Stimulated activated CD8-positive, alpha-beta memory T cell treated with anti-CD3 and anti-CD28 coated beads, Interleukin-4, amount 100 ng/mL, for 48 hours (primary cell): ENCODE measurements at places on chromosomes 2 and 18.
A peak's percentile ranks its signal among the peaks of the same experiment; 100 is the strongest.

GRCh38 chr2:61434314-61434713, 36.6 kb downstream of the USP34 start:
- no peak for DNase-seq

GRCh38 chr18:3585656-3586509, 135.9 kb downstream of the TGIF1 start:
- DNase-seq = peak; percentile 81

DNA sequence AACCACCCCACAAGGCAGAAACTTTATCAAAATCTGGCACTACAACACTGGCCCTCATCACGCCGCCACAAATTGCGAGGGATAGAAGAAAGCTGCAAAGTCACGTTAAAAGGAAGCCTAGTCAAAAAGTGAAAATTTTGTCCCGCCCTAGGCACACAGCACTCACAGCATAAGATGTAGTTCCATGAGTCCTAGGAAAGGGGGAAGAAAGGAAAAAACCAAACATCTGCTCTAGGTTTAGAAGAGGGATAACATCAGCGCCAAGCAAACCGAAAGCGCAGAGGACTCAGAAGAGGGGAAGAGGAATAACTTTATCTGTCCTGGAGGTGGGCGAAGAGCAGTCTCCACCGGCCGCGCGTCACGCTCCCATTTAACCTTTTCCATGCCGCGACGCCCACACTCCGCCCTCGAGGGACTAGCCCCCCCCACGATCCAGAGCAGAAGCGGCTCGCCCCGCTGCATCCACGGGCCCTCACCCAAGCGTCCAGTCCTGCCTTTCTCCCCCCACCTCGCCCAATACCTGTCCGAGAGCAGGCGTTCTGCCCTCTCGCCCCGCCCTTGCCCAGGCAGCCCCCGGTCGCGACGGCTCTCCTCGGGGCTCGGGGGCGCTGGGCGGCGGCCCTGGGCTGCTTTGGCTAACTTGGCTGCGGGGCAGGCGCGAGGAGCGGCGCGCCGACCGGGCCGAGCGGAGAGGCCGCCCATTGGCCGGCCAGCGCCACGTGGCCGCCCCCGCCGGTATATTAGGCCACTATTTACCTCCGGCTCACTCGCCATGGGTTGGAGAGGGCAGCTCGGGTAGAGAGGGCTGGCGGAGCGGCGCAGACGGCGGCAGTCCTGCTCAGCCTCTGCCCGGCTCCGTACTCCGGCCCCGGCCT, at the start of gene HOXD1:
HOXD1 (plus strand) TSS at position 770 of the 875 bp plus-strand sequence. CDS start 134 bp downstream, outside the sequence.
- DNase-seq = no peak

- no peak for DNase-seq
Observed at GRCh38 chr18:61888622-61889021, 4.2 kb downstream of the RNF152 start.

GRCh38 chr18:75269124-75269680, 58.6 kb downstream of the TSHZ1 start:
- DNase-seq = no peak

DNA sequence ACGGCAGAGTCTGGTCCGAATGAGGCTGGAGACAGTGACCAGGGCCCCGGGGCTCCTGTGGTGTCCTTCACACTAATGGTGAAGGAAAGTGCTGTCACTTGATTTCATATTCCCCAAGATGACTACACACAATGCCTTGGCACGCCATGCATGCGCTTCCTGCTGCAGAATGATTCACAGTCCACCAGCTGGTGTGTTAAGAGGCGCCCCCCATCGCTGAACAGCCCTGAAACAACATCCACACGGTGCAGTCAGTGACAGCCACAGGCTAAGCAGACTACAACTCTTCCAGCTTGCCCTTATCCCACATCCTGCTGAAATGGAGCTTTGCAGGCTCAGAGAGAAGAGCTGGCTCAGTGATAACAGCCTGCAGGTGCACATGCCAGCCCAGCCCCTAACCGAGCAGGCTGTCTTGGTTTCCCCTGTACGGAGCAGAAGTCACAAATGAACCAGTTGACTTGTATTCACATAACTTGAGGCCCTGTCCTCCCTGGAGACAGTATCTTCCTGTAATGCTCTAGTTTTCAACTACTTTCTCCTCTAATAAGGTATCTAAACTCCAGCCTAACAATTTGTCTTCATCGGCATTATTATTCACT, 24.3 kb upstream of the CDH20 start:
- no peak for DNase-seq

GRCh38 chr18:58224425-58224750, 180.4 kb downstream of the NEDD4L start:
- no peak for DNase-seq

DNA sequence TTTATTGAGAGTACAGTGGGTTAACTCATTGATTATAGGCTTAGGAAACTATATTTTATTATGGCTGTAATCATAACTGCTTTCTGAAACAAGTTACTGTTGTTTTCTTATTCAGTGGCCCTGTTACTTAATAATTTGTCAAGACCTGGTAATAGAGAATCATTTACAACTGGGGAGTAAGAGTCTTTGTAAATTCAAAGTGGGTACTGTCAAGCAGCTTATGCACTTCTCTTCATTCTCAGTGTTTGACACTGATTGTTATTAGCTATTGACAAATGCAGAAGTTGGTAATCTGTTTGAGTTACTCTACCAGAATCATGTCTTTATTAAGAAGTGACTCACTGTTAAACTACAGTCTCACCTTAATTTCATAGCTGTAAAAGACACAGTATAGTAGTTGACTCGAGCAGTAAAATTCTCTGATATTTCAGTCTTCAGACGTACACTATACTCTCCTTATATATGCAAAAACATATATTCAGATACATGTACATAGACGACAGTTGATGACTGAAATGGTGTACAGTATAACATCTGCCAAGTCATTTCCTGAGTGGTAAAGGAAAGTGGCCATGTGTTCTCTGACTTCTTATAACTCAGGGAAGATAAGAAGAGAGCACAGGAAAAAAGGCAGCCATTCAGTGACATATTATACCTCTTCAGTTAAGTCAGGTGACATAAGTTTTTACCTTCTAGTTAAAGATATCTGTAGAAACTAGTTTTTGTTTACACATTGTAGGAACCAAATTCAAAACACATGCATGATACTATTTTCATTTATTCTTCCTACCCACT, 36.0 kb upstream of the TTC27 start:
- DNase-seq = no peak

- DNase-seq = no peak
Observed at GRCh38 chr18:76592981-76593381, 97.9 kb upstream of the ZNF516 start.

GRCh38 chr2:45652090-45653031, 886 bp downstream of the PRKCE start:
- peak; percentile 47 for DNase-seq

GRCh38 chr2:227450926-227451654, 20.9 kb upstream of the AGFG1 start:
- no peak for DNase-seq

GRCh38 chr2:180781276-180781675, 199.1 kb upstream of the UBE2E3 start:
- no peak for DNase-seq

GRCh38 chr2:236565879-236566402, 3.7 kb upstream of the ACKR3 start:
- no peak for DNase-seq
